ENCODE measurements at places on chromosomes 4 and X.

DNA sequence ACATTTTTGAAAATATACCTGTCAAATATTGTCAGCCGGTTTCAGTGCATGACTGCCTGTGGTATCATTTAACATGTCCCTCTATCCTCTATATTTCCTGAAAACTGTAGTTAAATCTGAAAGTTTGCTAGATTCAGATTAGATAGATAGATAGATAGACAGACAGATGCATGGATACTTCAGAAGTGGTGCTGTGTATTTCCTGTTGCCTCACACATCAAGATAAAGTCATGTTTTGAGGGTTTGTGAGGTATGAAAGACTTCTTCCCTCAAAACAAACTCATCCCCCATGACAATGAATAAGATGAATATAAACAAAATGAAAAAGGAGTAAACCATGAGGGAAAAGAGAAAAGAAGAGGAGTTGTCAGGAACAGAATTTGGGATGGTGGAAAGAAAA is 6.0 kb upstream of the BST1 start:
- DNase-seq: no peak

GRCh38 chr4:88841635-88842034 is 144.0 kb upstream of the NAP1L5 start:
- no peak for DNase-seq

- no peak for DNase-seq
These were observed 98.8 kb downstream of the SCFD2 start for GRCh38 chr4:53267026-53267425.

DNA sequence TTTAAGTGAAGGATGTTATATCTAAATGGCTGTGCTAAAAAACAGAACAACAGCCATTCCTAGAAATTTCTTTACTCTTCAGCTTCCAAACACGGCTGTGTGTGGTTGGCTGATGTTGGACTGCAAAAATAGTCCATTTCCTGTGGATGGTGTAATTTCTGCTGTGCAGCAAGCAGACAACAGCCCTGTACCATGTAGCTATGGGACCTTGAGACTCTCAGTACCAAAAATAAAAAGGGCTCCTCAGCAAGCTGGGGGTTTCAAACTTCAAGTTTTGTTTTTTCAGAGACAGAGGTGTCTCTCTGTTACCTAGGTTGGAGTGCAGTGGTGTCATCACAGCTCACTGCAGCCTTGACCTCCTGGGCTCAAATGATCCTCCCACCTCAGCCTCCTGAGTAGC is 18.1 kb downstream of the CD40LG start:
- DNase-seq: no peak

- no peak for DNase-seq
These were observed 35.2 kb downstream of the SEPTIN11 start for GRCh38 chr4:76984788-76985211.

DNA sequence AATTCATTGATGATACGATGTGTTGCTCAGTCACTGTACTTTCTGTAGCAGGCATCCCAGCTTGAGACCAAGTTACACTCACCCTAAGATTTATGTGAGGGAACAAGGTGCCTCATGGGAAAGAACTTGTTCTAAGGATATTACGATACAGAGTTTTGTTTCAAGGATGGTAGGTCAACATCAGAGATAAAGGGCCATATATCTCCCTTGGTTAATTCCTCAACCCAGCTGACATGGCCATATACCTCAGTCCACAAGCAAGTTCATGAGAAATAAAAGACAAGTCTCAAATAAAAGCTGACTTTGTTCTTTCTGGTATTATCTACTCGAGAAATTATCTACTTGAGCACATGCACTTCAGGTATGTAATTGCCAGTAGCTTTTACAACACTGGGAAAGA is 1535.9 kb upstream of the IGFBP7 start:
- no peak for DNase-seq

DNA sequence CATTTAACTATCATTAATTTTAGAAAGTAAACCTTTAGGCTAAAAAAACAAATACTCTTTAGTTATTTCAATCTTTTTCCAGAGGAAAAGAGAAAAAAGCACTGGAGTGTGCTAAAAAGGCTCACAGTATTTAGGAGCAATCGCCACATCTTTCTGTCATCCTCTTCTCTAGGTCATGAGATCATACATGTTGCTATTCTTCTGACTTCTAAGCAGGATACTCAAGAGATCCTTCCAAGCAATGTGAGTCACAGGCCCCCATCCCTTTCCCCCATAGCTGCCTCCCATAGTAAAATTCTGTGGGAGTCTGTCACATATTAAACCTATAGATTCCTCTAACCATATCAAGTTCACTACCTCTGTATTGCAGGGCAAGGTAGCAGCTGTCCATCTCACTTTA is 7.7 kb downstream of the EDNRA start:
- DNase-seq: no peak

DNA sequence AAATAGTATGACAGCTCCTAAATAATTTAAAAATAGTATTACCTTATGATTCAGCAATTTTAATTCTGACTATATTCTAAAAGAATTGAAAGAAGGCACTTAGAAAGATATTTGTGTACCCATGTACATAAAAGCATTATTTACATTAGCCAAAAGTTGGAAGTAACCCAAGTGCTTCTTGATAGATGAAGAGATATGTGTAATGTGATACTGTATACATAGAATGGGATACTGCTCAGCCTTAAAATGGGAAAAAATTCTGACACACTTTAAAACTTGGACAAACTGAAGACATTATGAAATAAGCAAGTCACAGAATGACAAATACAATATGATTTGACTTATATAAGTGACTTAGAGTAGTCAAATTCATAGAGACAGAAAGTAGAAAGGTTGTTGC is 112.2 kb downstream of the IDS start:
- DNase-seq: no peak

DNA sequence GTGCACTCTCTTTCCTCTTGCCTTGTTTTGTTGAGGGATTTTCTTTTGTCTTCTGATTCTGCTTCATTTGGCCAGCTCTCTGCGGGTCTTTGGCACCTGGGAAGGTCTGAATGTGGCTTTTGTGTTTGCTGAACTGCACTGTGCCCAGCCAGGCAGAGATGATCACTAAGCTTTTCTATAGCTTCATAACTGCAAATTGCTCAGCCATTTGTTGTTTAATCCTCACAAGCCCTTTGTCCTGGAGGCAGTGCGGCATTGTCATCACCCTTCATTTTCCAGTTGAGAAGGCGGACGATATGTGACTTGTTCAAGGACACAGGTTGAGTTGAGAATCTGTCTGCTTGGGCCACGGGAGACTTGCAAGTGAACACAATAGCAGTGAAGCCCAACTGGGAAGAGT is 46.0 kb upstream of the SFRP2 start:
- DNase-seq: no peak

- no peak for DNase-seq
These were observed 3.1 kb downstream of the JADE1 start for GRCh38 chr4:128812442-128813235.

GRCh38 chr4:95107635-95108034 is 349.9 kb downstream of the BMPR1B start:
- no peak for DNase-seq
